ENCODE measurements at places on chromosomes 7 and 10.

DNA sequence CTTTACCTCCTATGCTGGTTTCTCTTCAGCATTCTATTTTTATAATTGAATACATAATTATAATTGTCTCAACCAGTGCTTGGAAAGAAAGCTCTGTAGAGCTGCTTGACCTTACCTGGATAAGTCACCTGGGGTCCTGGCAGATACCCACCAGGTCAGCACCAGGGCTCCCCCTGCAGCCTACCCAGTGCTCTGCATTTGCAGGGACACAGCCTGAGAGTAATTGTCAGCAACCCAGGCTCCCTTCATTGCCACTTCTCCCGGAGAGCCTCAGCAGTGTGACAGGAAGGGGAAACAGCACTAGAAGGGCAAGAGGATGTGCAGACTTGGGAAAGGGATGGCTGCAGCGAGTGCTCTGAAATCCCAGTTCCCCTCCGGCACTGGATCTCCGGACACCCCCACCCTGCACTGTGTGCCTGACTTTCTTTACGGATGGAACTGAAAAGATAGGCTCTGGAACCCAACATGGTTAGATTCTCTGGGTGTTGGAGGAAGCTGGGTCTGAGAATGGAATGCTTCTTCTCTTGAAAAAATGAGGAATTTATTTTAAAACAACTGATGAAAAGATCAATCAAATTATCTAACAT is 11.4 kb upstream of the PAX4 start:
- no peak for DNase-seq

GRCh38 chr7:109503421-109503820 is 933.7 kb downstream of the DNAJB9 start:
- DNase-seq = no peak

- no peak for DNase-seq
These were observed 13.5 kb downstream of the RPA3 start for GRCh38 chr7:7704867-7705266.

DNA sequence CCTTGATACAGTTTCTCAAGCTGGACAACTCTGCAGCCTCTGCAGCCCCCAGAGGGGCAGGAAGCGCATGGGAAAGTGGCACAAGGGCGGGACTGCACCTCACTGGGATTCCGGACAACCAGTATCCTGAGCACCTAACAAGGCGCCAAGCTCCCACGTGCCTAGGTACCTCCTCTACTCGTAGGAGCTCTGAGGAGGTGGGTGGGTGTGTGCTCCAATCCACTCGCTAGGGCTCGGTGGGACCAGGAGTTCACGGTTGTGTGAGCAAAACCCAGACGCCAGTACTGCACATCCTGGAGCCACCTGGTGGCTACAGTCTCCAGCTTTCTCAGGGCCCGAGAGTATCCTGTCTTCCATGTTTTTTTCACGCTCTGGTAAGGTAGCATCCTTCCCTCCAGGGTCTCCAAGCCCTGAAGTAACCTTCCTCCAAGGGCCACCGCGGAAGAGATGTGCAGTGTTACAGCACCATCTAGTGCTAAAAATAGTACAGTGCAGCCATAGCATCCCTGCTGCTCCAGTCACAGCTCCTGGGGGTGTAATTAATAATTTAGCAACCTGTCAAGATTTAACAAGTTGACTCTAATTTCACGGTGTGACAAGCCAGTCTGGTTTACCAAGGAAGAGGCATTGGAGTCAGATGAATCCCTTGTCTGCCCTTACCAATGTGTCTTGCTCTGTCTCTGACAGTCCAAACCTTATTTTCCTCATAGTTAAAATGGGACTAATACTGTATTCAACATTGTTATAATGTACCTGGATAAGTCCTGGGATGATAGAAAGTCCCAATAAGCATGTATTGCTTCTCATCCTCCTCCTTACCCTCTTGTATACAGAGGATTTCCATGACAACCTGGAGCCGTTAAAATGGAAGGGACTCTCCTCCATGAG is 70.4 kb downstream of the HERPUD2 start:
- DNase-seq = no peak

- no peak for DNase-seq
These were observed 47.7 kb upstream of the BICC1 start for GRCh38 chr10:58464956-58465355.

- no peak for DNase-seq
These were observed 390.6 kb downstream of the SDK1 start for GRCh38 chr7:3691478-3692158.
